H7 (cell line): ENCODE measurements at places on chromosomes 12 and 14. TPM values are rescaled to one million over a fixed set of nuclear protein-coding genes. Genes with fewer than 3 reads are reported as not detected.

Gene IAPP
- not detected in 2 replicates for total RNA-seq

Gene LRP1
- total RNA-seq: 17.3 and 23.9 TPM in 2 replicates

Gene INSM2
- not detected in 2 replicates for total RNA-seq

Gene RNASE7
- total RNA-seq: not detected in 2 replicates

Gene KCNC2
- not detected in 2 replicates for total RNA-seq

Gene OR6C2
- not detected in 2 replicates for total RNA-seq

Gene SEC23A
- total RNA-seq: 105 and 119 TPM in 2 replicates

Gene GLIPR1L2
- not detected in 2 replicates for total RNA-seq

Gene ALDH2
- 47.9 and 55.9 TPM in 2 replicates for total RNA-seq

Gene CLEC1B
- not detected in 2 replicates for total RNA-seq

Gene LAG3
- total RNA-seq: 0.35 and 2.0 TPM in 2 replicates

DNA sequence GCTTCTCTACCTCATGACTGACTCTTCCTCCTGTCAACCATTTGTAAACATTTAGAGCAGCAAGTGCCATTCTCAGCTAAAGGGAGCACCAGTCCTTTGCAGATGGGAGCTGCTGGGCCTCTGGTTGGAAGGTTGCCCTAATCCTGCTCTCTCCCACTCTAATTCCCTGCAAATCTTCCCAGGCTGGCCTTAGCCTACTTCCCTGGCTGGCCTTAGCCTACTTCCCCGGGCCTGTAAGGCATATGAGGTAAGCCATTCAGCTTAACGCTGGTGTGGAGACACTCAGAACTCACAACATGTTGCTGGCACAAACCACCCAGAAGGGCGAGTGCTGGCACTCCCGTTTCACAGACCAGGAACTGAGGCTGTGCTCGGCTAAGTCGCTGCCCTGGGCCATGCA lies 69.0 kb downstream of the CPSF2 start:
- no peak for DNase-seq

DNA sequence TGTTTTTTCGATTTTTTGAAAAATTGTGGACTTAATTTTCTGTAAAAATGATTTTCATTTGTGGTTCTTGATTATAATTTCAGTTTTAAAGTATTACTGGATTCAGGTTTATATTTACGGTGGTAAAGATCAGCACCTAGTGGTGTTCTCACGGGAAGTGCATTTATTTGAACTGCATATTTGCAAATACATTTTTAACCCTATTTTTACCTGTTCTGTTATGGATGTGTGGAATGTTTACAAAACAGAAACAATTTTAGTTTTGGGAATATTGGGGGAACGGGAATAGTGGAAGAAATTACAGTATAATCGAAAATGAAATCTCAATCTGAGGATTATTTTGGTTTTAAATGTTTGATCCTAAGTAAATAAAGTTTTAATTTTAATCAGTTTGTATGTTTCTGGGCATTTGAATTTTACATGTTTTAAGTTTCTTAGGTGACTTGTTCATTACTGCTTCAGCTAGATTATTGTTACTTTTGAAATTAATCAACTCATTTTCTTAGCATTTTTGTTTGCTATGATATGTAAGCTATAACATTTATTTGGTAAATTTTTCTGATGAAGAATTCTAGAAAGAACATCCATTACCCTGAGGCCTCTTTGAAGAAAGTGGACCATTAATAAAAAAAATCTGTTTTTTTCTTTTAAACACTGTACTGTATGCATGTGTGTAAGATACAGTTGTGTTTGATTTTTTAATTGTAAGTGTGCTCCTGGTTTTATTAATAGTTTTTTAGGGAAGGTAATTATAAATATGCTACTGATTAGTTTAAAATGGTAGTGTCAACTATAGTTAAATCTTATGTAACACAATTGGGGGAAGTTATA lies 942 bp downstream of the ATF7IP start:
- DNase-seq: no peak

- DNase-seq: no peak
Measured at GRCh38 chr14:21558703-21559170, 21.1 kb downstream of the OR10G3 start.

DNA sequence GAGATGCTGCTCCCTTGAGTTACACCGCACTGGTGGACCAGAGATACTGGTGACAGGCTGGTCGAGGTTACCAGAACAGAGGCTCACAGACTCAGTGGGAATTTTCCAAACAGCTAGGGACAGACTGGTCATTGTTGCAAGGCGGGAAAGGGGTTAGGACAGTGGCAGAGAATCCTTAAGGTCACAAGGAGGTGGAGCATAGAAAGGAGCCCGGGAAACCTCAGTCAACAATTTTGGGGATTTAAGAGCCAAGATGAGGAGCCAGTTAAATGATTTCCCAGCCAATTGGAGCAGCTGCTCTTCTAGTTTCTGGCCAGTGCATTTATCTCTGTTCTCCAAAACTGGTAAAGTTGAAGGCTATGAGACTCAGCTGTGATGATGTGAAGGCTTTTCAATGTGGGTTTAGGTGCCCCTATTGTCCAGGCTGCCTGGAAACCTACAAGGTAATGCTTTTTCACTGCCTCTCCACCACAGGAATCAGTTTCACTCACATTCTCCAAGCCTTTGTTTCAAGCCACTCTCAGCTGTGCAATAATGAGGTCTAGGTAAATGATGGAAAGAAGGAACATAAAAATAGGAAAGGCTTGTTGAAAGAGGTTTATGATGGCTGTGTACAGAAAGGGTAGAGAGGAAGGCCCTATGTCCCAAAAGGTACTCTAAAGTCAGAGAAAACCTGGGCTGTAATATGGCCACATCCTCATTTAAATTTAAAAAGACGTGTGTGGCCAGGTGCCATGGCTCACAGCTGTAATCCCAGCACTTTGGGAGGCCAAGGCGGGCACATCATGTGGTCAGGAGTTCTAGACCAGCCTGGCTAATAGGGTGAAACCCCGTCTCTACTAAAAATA lies 7.0 kb upstream of the TNS2 start:
- peak; percentile 27 for DNase-seq

- no peak for DNase-seq
Measured at GRCh38 chr14:53894456-53894855, 62.2 kb downstream of the BMP4 start.

DNA sequence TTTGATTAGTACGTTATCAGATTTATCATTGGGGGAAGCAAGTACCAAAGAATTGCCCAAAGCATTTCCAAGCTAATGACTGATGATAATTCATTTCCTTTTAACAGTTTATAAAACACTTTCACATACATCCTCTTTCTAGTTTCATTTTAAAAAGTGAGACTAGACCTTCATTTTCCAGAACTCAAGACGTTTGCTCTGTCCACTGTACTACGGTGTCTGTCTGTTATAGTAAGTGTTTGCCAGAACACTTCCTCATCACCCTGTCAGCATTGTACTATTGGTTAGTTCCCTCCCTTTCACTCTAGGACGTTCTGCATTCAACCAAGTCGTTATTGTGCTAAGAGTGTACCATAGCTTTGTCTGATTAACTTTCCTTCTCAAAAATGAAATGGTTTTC lies 81.7 kb upstream of the TMEM263 start:
- DNase-seq: no peak

GRCh38 chr12:56993346-56993745 lies 13.0 kb downstream of the ZBTB39 start:
- DNase-seq: peak; percentile 49

DNA sequence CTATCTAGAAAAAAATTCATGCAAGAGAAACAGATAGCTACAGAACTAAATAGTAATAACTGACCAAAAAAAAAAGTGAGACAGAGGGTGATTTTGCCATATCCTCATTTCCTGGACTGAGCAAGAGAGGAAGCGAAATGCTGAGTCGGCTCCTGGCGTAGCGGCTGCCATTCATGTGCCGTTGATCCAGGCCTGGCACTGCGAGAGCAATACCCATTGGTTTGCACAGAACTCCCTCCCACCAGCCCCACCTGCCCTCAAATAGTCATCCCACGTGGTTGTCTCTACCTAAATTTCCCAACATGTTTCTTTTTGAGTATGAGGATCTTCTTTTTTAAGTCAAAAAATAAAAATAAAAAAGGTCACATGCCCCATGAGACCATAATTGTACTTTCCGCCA lies 9.4 kb upstream of the WNT5B start:
- DNase-seq: no peak

GRCh38 chr14:62079038-62079437 lies 316.8 kb downstream of the SNAPC1 start:
- DNase-seq: no peak

- no peak for DNase-seq
Measured at GRCh38 chr12:102799229-102799628, 117.8 kb downstream of the PAH start.

GRCh38 chr14:98893675-98894074 lies 378.3 kb downstream of the BCL11B start:
- DNase-seq: no peak

GRCh38 chr12:82357340-82357739 lies 847 bp downstream of the CCDC59 start:
- no peak for DNase-seq

GRCh38 chr14:102761206-102761605 lies 16.0 kb upstream of the TRAF3 start:
- peak; percentile 51 for DNase-seq

DNA sequence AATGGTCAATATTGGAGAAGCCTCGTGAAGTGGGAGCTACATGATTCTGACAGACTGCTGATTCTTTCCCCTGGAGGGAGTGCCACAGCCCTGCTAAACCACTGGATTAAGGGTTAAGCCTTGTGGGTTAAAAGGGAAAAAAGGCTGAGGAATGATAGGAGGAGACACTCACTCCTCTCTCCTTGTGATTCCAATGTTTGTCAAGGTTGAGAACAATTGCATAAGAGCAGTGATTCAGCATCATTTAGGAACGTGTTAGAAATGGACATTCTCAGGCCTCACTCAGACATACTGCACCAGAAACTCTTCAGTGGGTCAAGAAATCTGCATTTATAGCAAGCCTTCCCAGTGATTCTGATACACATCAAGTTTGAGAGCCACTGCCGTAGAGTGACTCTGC lies 87.8 kb upstream of the GZMB start:
- no peak for DNase-seq

DNA sequence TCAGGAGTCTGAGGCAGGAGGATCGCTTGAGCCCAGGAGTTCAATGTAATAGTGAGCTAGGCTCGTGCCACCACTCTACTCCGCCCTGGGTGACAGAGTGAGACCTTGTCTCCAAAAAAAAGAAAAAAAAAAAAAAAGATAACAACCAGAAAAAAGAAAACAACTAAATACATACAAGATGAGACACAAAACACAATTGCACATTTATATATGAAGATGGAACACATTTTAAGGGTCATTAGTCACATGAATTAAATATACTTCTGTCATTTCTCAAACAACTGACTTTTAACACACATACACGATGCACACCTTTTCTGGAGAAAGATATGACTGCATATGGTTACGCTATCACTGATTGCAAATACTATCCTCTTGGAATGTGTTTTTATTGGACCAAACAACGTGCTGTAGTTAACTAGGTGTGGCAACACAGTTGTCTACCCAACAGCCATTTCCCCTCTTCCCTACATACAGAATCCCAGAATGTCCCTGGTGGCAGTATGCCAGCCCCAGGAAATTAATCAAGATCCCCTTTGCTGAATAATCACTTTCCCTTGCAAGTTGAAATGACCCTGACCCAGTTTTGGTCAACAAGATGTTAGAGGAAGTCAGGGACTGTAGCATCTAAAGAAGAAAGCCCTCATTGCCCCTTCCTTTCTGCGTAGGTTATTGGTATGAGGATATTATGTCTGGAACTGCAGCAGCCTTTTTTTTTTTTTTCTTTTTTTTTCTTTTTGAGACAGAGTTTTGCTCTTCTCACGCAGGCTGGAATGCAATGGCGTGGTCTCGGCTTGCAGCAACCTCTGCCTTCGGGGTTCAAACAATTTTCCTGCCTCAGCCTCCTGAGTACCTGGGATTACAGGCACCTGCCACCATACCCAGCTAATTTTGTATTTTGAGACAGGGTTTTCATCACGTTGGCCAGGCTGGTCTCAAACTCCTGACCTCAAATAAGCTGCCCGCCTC lies 5.6 kb upstream of the MYL6B start:
- DNase-seq: no peak

- no peak for DNase-seq
Measured at GRCh38 chr14:93938751-93939303, 11.7 kb downstream of the FAM181A start.

- no peak for DNase-seq
Measured at GRCh38 chr12:29066011-29066588, 83.0 kb upstream of the FAR2 start.

DNA sequence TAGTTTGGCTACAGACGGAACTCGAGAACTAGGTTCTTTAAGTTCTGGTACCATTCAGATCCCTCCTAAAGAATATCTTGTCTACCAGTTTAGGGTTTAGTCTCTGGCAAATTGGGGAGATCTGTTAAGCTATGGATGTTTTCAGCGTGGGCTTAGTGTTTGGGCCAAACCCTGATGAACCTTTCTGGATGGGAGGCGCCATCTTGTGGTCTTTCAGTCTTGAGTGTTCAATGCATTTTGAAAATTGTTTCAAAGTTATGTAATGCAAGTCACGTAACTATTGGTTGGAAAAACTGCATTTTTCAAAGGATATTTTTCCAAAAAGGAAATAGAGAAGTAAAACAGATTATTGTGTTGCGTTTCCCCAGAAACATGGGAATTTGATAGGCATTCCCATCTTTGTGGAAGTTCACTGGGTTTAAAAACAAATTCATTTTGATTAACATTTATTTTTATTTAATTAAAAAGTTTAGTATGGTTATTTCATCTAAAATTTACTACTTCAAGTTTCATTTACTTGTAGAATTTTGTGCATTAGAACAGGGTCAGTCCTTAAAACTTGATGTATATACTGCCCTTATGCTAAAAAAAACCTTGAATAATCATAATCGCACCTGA lies 169.0 kb downstream of the PRIMA1 start:
- DNase-seq: peak; percentile 39

DNA sequence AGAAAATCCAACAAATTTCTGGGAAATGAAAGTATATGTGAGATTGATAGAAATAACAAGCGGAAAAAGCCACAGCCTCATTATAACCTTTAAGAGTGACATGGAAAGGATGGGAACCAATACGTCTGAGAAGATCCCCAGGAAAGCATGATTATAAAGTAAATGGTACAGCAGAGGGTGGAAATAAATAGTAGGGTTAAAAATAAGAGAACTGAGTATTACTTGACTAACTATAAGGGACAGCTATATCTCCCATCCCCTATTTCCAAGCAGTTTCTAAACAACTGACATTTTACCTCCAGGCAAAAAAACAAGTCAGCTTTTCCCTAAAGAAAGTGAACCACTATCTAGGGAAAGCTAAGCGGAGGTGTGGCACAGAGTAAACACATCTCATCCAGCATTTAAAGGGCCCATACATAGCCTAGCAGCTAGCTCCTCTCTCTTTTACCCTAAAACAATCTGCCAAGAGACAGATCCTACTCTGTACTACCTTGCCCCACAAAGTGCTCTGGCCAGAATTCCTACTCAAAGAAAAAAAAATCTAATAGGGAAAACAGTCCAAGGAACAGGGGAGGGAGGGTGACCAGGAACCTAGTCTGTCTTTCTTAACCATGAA lies 11.2 kb downstream of the OSBPL8 start:
- no peak for DNase-seq

DNA sequence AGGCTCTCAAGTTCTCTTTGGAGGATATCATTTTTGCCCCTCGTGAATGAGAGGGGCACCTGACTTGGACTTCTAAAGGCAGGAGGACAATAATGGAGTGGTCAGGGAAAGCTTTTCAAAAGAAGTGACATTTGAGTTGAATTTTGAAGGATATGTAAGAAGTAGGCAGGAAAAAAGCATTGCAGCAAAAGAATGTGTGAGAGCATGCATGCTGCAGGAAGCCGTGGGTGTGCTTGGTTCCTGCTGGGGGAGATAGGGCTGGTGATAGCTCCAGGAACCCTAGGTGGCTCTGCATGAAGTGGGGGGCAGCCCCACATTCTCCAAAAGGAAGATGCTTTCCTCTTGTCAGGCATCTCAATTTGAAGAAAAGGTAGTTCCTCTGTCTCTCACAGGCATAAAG lies 23.1 kb downstream of the ACVR1B start:
- DNase-seq: no peak
